Stimulated activated CD8-positive, alpha-beta memory T cell treated with anti-CD3 and anti-CD28 coated beads, Interleukin-4, amount 100 ng/mL, for 4 hours (primary cell): ENCODE measurements at places on chromosomes 13 and 19.

DNA sequence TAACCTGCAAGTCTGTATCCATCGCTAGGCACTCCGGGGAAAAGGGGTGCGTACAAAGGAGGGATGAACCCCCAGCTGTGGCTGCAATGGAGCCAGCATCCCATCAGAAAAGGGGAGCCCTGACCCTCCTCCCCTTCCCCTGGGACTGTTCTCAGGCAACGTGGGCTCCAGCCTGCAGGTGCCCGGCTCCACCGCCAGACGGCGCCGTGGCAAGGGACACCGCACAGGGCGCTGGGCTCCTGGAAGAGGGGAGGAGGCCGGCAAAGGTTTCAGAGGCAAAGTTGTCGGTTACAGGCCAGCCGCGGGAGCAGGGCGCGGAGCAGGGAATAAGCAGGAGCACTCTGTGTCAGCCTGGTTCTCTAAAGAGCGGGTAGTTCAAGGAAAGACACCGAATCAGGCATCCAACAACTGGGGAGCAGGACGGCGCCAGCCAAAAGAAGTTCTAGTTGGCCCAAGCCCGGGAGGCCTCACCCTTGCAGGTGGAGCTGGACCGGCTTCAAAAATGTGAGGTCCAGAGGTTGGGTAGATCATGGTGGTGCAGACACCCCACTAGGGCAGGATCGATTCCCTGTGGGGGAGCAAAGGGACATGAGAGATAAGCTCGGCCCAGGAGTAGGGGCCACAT lies 53.0 kb upstream of the ATP12A start:
- DNase-seq: no peak

GRCh38 chr19:13938301-13939064 lies at the start of gene PODNL1:
Gene PODNL1 (minus strand): TSS chr19:13938417. CDS start chr19:13938181, 236 bp downstream.
- DNase-seq: no peak

DNA sequence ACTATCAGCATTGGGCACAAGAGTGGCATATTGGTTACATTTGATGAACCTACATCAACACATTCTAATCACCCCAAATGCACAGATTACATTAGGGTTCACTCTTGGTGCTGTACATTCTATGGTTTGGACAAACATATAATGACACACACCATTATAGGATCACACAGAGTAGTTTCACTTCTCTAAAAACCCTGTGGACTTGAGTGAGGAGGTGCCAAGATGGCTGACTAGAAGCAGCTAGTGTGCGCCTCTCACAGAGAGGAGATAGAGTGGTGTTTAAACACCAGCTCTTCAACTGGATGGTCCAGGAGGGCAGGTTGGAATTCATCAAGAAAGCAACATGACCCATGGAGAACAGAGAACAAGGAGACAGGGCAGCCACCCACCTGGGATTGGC lies 265.6 kb downstream of the TDRD3 start:
- DNase-seq: no peak

- no peak for DNase-seq
These were observed 11.1 kb upstream of the UQCR11 start for GRCh38 chr19:1616396-1616795.

- no peak for DNase-seq
These were observed 173.5 kb upstream of the IRS2 start for GRCh38 chr13:109959903-109960302.

DNA sequence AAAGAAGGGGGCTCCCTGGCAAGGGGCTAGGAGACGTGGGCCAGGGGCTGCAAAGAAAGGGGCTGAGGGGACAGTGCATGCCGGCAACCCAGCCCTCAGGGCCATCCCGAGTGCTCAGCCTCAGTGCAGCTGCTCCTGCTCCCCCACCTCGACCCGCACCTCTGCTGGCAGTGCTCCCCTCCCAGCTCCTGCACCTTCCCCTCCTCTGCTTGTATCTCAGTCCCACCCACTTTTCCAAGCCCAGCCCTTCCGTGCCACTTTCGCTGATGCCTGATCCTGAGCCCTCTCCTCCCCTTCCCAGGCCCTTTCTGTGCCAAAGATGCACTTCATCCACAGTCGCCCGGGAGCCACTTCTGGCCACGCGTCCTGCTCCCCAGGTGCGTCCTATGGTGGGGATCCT lies 69.9 kb upstream of the KCTD15 start:
- no peak for DNase-seq

DNA sequence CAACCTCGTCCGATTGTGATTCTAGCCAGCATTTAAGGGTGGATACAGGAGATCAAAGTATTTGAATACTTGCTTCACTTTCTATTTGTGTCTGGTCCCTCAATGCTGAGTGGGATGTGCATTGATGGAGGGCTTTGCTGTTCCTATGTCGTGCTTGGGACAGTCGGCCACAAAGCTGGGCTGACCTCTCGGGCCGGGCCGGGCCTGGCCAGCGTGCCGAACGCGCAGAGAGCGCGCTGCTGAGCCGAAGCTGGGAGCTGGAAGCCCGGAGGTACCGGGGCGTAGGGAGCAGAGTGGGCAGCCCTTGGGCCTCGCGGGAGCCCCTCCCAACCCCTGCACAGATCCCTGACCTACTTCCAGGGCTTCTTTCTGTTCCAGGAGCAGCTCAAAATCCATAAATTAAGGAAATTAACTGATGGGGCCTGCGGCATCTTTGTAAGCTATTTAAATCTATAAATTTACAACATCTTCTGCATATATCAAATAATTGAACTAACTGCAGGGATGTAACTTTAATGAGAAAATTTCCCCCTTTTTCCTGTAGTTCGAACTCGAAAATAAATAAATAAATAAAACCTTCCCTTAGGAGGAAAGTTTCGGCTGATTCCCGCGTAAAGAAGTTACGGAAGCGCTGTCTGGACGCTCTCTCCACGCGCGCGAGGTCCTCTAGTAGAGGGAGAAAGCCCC lies 1.8 kb upstream of the KCTD15 start:
- no peak for DNase-seq

DNA sequence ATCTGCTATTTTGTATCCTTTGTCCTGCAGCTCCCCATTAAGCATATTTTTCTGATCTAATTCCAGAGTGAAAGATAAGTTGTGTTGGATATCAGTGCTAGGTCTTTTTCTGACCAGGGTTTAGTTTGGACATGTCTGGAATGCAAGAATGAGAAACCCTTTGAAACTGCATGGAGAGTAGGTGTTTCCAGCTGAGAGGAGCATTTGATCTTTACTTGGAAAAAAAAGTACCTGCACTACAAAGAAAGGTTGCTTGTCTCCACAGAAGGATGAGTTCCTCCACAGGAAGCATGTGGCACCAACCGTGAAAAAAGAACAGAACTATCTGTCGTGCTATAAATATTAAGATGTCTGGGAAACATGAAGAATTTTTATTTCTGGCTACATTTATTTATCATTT lies 36.6 kb upstream of the MED4 start:
- no peak for DNase-seq

DNA sequence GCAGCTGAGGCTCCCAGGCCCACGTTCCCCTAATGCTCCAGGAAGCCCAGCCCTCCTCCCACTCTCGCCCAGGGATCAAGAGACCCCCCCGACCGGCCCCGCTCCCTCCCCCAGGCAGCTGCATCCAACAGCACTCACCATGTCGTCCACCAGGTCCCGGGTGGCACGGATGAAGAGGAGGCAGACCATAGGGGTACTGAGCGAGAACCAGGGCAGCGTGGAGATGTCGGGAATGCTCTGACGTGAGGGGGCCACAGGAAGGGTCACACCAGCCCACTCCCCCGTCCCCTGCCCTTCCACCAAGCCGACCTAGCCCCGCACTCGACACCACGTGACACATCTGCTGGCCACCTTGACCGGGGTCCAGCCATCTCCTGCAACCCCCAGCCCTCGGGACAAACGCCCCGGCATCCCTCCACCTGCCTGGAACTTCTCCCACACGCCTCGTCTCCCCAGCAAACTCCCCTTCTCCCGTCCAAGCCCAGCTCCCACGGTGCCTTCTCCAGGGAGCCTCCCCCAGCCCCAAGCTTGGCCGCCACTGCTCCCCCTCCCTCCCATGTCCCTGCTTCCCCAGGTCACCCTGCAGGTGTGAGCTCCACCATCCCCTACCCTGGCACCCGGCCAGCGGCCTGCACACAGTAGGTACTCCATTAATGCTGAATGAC lies 4.9 kb downstream of the ATP8B3 start:
- DNase-seq: no peak

DNA sequence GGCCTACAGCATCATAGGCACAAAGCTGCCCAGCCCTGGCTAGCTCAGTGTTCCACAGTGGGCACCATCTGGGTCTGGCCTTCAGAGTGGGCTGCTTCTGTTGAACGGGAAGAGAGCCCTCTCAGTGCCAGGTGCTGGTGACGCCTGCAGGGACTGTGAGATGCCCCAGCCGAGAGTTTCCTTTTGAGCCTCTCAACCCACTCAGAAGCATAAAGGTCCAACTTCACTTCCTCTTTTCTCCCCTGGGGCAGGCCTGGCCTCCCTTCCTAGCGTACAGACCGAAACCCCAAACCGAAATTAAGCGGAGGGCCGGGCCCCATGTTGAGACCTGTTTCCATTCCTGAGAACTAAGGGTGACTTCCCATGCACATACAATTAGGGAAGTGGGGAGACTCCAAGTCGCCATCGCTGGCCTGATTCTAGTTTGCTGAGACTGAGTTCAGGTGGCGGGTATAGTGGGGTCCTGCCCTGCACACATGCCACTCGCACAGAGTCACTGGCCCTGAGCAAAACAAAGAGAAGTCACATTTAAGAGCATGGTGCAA lies 6.9 kb downstream of the RAB8A start:
- peak; percentile 12 for DNase-seq

DNA sequence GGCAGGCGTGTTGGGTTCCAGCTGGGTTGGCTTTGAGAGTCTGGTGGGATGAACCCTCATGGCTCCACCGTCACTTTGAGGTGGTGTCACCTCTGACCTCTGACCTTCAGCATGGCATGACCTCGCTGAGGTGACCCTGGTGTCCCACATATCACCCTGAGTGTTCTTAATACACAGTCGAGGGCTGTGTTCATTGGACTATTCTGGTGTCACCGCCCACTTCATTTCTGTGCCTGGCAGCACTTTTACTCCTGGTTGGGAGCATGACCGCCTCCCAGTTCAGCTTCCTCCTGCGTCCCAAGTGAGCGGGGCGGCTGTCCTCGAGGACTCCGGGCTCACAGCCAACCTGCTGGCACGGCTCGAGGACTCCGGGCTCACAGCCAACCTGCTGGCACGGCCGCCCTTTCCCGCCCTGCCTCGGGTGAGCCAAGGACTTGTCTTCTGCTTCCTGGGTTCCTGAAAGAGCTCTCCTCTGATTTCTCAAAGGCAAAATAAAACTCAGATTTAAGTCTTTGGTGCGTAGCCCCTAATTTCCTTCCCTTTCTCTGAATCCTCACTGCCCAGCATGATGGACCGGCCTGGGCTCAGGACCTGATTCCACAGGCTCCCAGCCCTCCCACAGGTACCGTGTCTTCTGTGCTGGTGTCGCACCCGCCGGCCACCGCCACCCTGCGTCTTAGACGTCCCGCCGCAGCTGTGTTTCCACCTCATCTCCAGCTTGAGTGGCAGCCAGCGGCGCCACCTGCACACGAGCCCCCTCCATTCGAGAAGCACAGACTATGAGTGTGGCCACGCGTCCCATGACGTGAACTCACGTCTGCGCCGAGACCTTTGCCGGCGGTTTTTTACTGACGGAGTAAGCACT lies 10.4 kb downstream of the ATP4B start:
- no peak for DNase-seq

DNA sequence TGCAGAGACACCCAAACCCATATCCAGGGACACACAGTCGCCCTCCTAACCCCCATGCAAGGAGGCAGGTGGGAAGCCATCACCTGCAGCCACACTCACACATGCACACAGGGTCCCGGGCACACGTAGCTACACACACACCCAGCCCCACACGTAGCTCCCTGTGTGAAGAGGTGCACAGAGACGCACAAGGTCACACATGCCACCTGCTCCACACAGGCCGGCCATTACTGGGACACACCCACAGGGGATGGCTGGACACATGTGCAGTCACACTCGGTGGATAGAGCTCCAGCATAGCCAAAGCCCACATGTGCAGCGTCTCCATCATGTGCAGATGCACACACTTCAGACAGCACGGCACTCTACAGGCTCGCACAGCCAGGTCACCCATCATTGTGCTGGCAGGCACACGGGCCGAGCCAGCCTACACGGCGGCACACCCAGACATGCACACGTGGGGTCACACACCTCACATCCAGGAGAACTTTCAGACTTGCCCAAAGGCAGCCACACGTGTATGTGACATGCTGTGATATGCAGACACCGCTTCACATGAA lies 1.1 kb downstream of the ZNF835 start:
- DNase-seq: no peak

GRCh38 chr13:94706843-94707399 lies 5.4 kb downstream of the SOX21 start:
- no peak for DNase-seq

DNA sequence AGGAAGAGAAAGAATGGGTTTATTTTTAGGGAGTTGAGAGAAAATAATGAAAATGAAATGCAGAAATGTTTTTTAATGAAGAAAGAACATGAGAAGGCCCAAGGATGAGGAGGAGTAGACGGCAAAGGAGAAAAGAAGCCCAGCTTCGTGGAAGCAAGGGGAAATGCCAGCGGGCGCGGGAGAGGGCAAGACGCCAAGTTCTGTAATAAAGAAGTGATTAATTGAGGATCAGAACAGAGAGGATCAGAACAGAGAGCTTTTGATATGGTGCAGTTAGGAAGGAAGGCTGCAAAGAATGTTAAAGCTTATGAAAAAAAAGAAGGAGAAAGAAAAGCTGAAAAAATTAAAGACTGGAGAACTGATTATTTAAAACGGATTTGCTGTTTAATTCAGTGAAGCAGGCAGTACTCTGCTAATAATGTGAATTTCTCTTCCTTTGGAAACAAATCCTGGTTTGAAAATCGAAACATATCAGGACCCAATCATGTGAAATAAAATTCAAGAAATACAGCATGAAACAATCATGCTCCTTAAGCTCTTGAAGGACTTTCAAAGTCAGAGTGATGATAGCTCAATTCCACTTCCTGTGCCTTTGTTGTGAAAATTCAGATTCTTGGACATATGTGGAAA lies 99.3 kb upstream of the SOX1 start:
- no peak for DNase-seq

- DNase-seq: no peak
These were observed 22.2 kb upstream of the ERVV-1 start for GRCh38 chr19:52991484-52991883.

DNA sequence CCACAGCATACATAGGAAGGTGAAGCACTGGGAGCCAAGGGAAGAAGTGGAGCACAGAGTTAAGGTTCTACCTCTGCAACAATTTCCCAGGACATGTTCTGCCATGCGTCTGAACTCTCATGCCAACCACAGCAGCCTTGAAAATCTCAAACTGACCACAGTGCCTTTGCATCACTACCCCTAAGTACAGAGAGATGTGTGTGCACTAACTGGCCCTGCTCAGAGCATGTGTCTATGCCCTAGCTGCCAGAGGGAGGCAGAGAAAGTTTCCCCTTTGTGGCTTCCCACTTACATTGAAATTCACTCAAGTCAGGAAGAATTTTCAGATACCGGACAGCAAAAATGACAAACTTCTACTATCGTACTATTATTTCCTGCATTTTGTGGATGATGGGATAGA lies 26.8 kb upstream of the WDFY2 start:
- no peak for DNase-seq

DNA sequence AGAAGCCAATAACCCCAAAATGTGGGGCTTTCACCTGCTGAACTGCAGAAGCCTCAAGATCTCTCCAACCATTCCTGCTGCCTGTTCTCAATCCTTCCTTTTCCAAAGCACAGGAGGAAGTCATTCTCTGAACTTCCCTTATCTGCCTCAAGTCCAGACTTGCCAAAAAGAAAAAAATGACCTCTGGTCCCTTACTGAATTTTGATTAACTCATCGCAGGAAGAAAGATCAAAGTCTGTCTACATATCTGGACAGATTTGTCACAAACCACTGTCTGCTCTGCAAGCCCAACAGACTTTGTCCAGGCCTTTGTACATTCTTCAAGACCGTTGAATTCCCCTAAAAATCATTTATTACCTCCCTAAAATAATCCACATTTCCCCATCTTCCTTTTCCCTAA lies 126.5 kb upstream of the NBEA start:
- no peak for DNase-seq
